ENCODE measurements at places on chromosomes 13 and 19.

GRCh38 chr19:42255766-42256745 is 1.1 kb upstream of the ERF start:
- no peak for DNase-seq

- DNase-seq, result no peak
Observed at GRCh38 chr13:43129511-43130110, 106.2 kb downstream of the DNAJC15 start.

DNA sequence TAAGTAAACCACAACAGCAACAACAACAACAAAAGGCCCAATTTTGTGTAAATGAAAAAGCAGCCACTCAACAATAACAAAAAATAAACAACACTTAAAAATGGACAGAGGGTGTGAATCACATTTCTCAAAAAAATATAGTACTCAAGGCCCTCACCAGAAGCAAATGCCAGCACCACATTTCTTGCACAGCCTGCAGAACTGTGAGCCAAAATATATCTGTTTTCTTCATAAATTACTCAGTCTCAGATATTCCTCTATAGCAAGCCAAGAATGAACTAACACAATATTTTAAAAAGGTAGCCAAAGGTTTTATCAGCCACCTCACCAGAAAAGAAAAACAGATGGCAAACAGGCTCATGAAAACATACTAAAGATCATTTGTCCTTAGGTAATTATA is 3.9 kb upstream of the CD33 start:
- DNase-seq, result no peak

DNA sequence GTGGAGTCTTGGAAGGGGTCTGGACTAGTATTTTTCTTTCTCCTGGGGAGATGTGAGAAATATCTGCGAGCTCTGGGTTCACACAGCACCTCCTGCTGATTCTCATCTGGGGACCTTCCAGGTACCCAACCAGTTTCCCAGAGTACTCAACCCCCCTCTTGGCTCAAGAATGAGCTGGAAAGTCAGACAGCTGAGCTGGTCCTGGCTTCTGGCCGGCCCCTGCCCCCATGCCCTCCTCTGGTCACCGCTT is 2.2 kb upstream of the PDE4A start:
- no peak for DNase-seq

DNA sequence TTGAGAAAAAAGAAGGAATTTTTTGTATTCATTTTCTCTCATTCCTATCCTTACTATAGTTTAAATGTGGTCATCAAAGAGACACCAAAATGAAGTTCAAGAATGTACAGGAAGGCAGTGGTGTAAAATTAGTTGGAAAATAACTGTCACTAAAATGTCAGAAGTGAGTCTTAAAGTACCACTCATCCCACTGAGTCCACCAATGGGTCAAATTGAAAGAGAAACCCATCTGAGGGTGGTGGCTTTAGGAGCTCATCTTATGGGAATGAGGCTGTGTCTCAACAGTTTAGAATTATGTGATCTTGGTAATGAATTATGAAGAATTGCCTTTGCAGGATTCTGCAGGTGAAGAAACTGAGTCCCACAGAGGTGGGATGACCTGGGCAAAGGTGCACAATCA is 403.5 kb downstream of the FGF9 start:
- no peak for DNase-seq

GRCh38 chr19:2049741-2050348 is 1.2 kb downstream of the MKNK2 start:
- peak; percentile 34 for DNase-seq

Measured in stimulated activated CD8-positive, alpha-beta memory T cell treated with anti-CD3 and anti-CD28 coated beads, Interleukin-4, amount 100 ng/mL, for 24 hours (primary cell).